ENCODE measurements at places on chromosomes 5 and 9. TPM values are rescaled to one million over a fixed set of nuclear protein-coding genes. Genes with fewer than 3 reads are reported as not detected.

Gene SLC24A2
- not detected for total RNA-seq

Gene FOXD4L6
- total RNA-seq = not detected

Gene FOXD4L3
- total RNA-seq = not detected

Gene SPINK4
- total RNA-seq = not detected

Gene PCDHGA3
- 5.3 TPM for total RNA-seq

Gene PAEP
- not detected for total RNA-seq

Gene CD180
- total RNA-seq = 0.85 TPM

Gene PCDHA10
- total RNA-seq = 0.41 TPM

Gene IL4
- not detected for total RNA-seq

DNA sequence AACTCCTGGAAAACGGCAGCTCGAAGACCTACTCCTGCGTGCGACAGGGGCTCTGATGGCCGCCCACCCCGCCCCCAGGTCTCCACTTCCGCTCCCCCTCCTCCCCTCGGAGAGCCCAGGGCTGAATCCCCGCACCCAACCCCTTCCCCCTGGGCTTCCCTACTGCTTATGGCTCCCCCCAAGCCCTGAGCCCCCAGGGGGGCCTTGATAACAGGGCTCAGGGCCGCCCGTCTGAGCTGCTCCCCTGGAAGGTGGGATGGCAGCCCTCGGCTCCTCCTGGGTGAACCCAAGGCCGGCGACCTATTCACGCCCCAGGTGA is 30.4 kb downstream of the GLT6D1 start:
- no peak overlapping the region for H3K27ac ChIP-seq
- no peaks in the 10 kb centered on the region for H3K4me1 ChIP-seq
- DNase-seq = no peak
- no peaks in the 10 kb centered on the region for H3K36me3 ChIP-seq

DNA sequence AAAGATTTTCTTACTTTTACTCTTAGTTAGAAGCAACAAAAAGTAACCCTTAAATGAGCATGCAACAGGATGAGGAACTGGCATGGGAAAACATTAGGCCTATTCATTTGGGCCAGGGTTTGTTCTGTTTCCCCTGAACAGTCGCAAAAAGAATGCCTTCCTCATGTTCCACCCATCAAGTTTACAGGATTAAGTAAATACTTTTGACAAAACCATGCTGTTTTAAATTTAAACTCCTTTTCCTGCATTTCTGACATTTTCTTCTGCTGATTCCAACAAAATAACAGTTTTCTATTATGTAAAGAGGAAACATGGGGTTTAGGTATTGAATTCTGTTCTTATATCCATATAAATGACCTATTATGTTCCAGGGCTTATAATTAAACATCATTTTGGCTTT is 236.6 kb upstream of the ACTBL2 start:
- H3K27me3 ChIP-seq = no peaks in the 10 kb centered on the region
- H3K4me1 ChIP-seq = no peaks in the 10 kb centered on the region
- no peaks in the 10 kb centered on the region for H3K36me3 ChIP-seq
- H3K27ac ChIP-seq = no peak overlapping the region
- no peak for DNase-seq
- no peak overlapping the region for H3K4me3 ChIP-seq

GRCh38 chr5:141250576-141250975 is 5.4 kb downstream of the PCDHB15 start:
- H3K27me3 ChIP-seq = no peaks in the 10 kb centered on the region
- DNase-seq = no peak
- no peaks in the 10 kb centered on the region for H3K4me1 ChIP-seq
- no peak overlapping the region for H3K27ac ChIP-seq

DNA sequence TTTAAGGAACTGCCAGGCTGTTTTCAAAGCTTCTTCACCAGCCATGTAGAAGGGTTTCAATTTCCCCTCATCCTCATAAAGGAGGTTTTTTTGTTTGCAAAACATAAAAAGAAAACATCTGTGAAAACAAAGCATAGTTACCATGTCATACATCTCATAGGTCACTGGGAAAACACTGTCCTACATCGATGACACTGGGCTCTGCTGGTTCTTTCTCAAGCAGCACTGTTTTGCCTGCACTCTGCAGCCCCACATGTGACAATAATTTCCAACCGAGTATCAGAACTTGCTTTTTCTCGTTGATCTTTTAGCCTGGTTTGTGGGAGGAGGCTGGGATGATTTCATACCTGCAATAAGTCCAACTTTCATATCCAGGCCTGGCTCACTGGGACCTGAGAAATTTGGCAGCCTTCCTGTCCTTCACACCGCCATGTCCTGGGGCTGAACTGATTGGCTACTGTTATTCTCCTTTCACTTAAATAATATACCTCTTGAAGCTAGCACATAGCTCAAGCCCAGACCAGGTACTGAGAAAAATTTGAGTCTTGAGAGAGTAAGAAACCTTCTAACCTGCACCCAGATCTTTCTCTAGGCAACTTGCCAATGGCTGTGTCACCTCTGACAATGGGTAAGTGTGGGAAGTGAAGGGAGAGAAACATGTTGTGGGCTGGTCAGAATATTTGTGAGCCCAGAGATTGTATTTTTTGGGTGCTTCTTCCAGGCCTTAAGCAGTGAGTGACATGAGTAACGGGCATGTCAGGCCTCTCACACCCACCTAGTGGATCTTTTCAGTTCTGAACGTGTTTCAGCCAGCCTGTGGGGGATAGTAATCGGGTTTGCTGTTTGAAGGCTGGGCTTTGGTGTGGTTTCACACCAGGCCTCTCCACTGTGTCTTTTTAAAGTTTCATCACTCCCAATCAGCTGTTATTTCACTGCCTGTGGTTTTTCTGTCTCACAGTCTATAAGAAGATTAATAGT is 502.8 kb downstream of the NTRK2 start:
- no peaks in the 10 kb centered on the region for H3K4me1 ChIP-seq
- H3K4me3 ChIP-seq = no peak overlapping the region
- H3K27me3 ChIP-seq = no peaks in the 10 kb centered on the region
- no peak overlapping the region for H3K27ac ChIP-seq

DNA sequence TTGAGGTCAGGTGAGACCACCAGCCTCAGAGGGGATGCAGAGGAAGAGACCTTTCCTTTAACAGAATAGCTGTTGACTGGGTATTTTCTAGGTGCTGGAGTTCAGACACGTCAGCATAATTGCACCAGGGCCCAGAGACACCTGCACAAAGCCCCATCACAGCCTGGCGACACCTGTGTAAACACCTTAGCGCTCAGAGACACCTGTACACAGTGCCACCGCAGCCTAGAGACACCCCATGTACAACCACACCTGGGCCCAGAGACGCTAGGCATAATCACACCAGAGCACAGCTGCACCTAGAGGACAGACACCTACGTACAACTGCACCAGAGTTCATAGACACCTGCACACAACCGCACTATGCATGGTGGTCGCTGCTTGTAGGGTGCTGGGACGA is 1.0 kb downstream of the TRIP13 start:
- no peak for DNase-seq
- H3K27ac ChIP-seq = no peak overlapping the region
- H3K27me3 ChIP-seq = no peaks in the 10 kb centered on the region
- no peak overlapping the region for H3K4me3 ChIP-seq

- no peaks in the 10 kb centered on the region for H3K36me3 ChIP-seq
- H3K4me3 ChIP-seq = no peak overlapping the region
- no peaks in the 10 kb centered on the region for H3K4me1 ChIP-seq
- H3K27ac ChIP-seq = no peak overlapping the region
- DNase-seq = no peak
Observed at GRCh38 chr5:42719034-42719433, 37.6 kb upstream of the CCDC152 start.

DNA sequence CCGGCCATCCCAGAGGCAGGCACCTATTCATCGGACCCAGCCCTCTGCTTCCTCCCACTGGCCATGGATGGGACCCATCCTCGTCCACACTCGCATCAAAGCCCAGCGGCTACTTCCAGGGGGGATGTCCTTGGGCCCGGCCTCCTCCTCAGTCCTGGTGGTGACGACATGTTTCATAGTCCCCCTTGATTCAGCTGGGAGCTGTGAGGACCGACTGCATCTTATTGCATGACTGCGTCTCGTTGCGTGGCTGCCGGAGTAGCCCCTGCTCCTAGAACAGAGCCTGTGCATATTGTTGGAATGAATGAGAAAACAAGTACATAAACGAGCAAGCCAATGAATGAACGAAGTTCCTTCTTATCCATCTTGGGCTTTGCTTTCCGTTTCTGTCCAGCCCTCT is 12.8 kb downstream of the NCS1 start:
- no peaks in the 10 kb centered on the region for H3K36me3 ChIP-seq
- peaks cover 86% of the 10 kb centered on the region for H3K4me1 ChIP-seq
- H3K27ac ChIP-seq = peak overlapping the region; percentile 94
- H3K4me3 ChIP-seq = peak overlapping the region; percentile 65

DNA sequence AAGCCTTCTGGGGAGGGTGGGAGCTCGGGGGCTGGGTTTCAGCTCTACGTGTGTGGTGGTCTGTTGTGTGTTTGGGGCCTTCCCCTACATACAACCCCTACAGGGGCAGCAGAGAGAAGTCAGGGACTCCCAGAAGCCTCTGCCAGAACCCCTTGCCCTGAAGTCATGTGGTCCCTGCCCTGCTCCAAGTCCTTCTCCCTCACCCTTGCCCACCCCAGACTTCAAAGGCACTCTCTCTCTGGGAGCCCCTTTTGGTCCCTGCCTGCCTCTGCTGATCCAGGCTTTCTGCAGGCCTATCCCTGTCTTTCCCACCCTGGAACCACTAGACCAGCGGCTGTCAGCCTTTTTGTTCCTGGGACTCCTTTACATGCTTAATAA is 61.1 kb upstream of the PSD2 start:
- H3K36me3 ChIP-seq = no peaks in the 10 kb centered on the region
- H3K27ac ChIP-seq = no peak overlapping the region
- H3K4me3 ChIP-seq = no peak overlapping the region
- H3K4me1 ChIP-seq = no peaks in the 10 kb centered on the region
- H3K27me3 ChIP-seq = no peaks in the 10 kb centered on the region

DNA sequence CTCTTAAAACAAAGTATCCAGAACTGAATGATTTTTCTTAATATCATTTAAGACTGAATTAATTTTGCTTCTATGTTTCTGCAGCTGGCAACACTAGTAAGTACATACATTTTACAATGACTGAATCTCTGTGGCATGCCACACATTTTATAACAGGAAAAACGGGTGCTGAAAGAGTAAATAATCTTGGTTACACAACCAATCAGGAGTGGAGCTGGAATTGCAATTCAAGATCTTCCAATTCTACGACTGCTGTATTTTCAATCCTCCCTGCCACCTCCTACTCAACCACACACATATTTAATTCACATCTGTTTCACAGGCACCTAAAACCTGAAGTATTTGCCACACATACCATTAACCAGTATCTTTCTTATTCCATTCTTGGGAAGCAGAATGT is 52.7 kb upstream of the NR5A1 start:
- DNase-seq = no peak
- no peaks in the 10 kb centered on the region for H3K4me1 ChIP-seq
- no peak overlapping the region for H3K27ac ChIP-seq
- H3K27me3 ChIP-seq = no peaks in the 10 kb centered on the region

DNA sequence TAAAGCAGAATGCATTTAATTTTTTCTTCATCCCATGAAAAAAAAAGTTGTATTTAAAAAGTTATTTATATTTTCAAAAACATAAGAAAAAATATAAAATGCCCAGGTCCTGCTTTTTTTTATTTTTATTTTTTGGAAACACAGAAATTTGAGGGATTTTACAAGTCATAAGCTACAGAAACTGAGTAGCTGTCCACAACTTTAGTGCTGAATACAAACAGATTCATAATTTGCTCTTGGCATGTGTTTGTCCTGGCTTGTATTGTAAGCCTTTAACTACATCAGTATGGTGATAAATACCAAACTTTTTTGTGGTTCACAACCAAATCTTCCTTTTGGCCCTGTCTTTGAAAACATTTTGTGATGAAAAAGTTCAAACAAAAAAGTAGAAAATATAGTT is 7.5 kb upstream of the PLCXD3 start:
- no peak for DNase-seq
- no peaks in the 10 kb centered on the region for H3K4me1 ChIP-seq
- H3K36me3 ChIP-seq = no peaks in the 10 kb centered on the region
- no peaks in the 10 kb centered on the region for H3K27me3 ChIP-seq
- no peak overlapping the region for H3K27ac ChIP-seq

GRCh38 chr5:20536813-20537212 is 548.8 kb upstream of the CDH18 start:
- H3K27me3 ChIP-seq = no peaks in the 10 kb centered on the region
- no peak for DNase-seq
- no peaks in the 10 kb centered on the region for H3K36me3 ChIP-seq
- no peak overlapping the region for H3K4me3 ChIP-seq

DNA sequence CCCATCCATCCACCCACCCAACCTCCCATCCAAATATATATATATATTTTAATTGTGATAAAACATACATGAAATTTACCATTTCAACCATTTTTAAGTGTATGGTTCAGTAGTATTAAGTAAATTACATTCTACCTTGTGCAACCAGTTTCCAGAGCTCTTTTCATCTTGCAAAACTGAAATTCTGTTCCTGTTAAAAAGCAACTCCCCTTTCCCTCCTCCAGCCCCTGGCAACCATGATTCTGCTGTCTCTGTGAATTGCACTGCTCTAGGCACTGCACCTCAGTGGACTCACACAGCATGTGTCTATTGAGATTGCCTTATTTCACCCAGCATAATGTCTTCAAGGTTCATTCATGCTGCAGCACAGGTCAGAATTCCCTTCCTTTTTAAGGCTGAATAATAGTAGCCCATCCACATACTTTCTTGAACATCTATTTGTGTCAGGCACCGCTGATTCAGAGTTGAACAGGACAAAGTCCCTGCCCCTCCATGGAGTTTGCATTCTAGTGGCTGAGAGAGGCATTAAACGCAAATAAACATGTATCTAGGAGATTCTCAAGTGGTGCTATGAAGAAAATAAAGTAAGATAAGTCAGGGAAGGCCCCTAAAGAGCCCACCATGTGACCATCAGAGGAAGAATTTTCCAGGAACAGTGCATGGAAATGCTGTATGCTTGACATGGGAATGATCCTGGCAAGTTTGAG is 24.0 kb downstream of the CSF1R start:
- no peak for DNase-seq
- no peak overlapping the region for H3K27ac ChIP-seq
- H3K4me1 ChIP-seq = peaks cover 4% of the 10 kb centered on the region
- no peaks in the 10 kb centered on the region for H3K27me3 ChIP-seq
- no peaks in the 10 kb centered on the region for H3K36me3 ChIP-seq

DNA sequence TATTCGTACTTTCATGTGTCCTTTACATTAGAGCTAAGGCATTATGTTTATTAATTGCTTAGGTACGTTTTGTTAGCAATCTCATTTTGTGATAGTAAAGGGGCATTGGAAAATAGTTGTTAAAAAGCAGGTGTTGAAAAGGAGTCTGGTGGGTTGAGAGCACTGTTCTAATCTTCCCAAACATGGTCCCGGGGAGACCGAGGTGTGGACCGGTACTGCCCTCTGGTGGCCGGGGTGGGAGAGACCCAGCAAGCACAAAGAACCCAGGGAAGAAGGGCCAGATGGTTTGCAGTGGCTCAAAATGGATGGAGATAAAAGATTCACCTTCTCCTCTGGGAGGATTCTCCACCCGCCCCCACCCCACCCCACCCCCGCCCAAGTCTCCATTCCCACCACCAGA is 26.1 kb downstream of the IDNK start:
- H3K27me3 ChIP-seq = no peaks in the 10 kb centered on the region
- no peak for DNase-seq
- no peak overlapping the region for H3K27ac ChIP-seq
- H3K4me3 ChIP-seq = no peak overlapping the region
- no peaks in the 10 kb centered on the region for H3K4me1 ChIP-seq
